ENCODE measurements at places on chromosomes 3 and 15.

- no peak for ATAC-seq
Measured at GRCh38 chr3:61507946-61508345, 53.4 kb upstream of the PTPRG start.

DNA sequence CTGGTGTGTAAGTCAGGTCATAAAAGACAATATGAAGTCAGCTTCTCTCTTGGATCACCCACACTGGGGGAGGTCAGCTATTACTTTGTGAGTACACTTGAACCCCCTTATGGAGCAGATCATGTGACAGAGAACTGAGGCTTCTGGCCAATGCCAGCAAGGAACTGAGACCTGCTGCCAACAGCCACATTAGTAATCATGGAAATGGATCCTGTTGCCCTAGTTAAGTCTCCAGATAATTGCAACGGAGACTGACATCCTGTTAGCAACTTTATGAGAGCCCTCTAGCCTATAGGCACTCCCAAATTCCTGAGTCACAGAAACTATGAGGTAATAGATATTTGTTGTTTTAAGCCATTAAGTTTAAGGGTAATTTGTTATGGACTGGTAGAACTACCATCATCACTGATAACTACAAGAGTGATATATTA lies 110.4 kb upstream of the GMNC start:
- ATAC-seq: no peak

DNA sequence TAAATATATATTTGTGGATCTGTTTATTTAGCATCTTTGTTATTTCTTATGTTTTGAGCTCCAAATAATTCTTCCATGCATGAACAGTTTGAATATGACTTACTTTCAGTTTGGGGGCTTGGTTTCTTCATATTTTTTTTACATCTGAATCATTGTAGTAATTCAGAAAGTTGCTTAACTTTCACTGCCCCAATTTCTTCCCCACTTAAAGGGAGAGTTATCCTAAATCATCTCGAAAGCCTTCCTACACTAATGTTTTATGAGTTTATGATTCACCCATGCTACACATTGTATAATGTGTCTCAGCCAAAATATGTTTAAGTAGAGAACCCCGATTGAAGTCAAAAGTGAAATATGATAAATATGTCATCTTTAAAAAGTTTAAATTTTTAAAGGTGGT lies 47.8 kb downstream of the SPRED1 start:
- ATAC-seq: no peak

DNA sequence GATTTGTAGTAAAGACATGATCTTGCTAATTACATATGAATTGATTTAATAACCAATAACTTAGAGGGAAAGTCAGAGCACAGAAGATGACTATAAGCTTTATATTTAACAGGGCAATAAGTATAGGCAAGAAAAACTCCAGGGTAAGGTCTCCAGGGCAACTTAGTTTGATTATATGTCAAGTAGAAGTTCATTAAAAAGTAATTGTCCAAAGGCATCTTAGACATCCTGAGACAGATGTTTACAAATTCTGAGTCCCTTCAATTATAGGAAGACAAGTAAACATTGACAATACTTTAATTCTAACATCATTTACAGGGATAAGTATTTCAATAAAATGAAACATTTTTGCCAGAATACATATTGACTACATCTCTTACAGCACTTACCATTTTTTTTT lies 416.0 kb downstream of the RAP2B start:
- ATAC-seq: no peak

GRCh38 chr3:30855400-30856292 lies 38.8 kb downstream of the GADL1 start:
- no peak for ATAC-seq

- ATAC-seq: no peak
Measured at GRCh38 chr3:11662392-11662990, 18.8 kb upstream of the VGLL4 start.

- ATAC-seq: no peak
Measured at GRCh38 chr3:119695480-119695879, 7.3 kb upstream of the CFAP91 start.

- no peak for ATAC-seq
Measured at GRCh38 chr15:93143186-93143585, 54.2 kb upstream of the RGMA start.
